ENCODE measurements at places on chromosomes 16 and 17. TPM values are rescaled to one million over a fixed set of nuclear protein-coding genes. Genes with fewer than 3 reads are reported as not detected.

The MYH1 gene
- total RNA-seq, result not detected

GRCh38 chr17:17112628-17113200, 70.5 kb downstream of the MPRIP start:
- peaks cover 67% of the 10 kb centered on the region for H3K4me1 ChIP-seq
- no peak overlapping the region for H3K4me3 ChIP-seq
- H3K27ac ChIP-seq, result peak overlapping the region; percentile 20
- H3K27me3 ChIP-seq, result peaks cover 18% of the 10 kb centered on the region

GRCh38 chr17:58679263-58680037, 12.4 kb downstream of the TEX14 start:
- H3K27me3 ChIP-seq, result no peaks in the 10 kb centered on the region
- no peak overlapping the region for H3K27ac ChIP-seq
- H3K4me1 ChIP-seq, result peaks cover 4% of the 10 kb centered on the region

GRCh38 chr17:31738488-31738887, 120.6 kb downstream of the COPRS start:
- H3K4me3 ChIP-seq, result no peak overlapping the region
- H3K36me3 ChIP-seq, result no peaks in the 10 kb centered on the region
- DNase-seq, result no peak
- peaks cover 3% of the 10 kb centered on the region for H3K4me1 ChIP-seq
- no peaks in the 10 kb centered on the region for H3K27me3 ChIP-seq

The SNAI3 gene
- not detected for total RNA-seq

GRCh38 chr16:60107871-60108270, 1373.8 kb upstream of the GOT2 start:
- H3K27ac ChIP-seq, result no peak overlapping the region
- H3K36me3 ChIP-seq, result no peaks in the 10 kb centered on the region
- H3K27me3 ChIP-seq, result no peaks in the 10 kb centered on the region

DNA sequence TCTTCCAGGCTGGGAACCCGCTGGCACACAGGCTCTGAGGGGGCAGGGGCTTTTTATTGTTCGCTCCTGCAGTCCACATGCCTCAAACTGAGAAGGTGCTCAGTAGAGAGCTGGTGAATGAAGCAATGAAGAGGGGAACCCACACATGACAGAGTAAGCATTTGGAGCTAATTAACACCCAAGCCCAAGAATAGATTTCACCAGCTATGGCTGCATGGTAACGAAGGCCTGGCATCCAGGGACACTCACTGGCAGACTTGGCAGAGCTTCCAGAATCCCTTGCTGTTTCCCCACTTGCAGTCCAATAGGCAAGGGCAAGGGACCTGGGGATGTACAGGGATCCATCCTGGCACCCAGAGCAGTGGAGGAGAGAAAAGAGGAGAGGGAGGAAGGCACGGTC, 12.2 kb downstream of the FLOT2 start:
- no peak overlapping the region for H3K27ac ChIP-seq
- H3K27me3 ChIP-seq, result peaks cover 8% of the 10 kb centered on the region
- no peak for DNase-seq
- H3K36me3 ChIP-seq, result peaks cover 6% of the 10 kb centered on the region
- no peak overlapping the region for H3K4me3 ChIP-seq
- peaks cover 4% of the 10 kb centered on the region for H3K4me1 ChIP-seq

DNA sequence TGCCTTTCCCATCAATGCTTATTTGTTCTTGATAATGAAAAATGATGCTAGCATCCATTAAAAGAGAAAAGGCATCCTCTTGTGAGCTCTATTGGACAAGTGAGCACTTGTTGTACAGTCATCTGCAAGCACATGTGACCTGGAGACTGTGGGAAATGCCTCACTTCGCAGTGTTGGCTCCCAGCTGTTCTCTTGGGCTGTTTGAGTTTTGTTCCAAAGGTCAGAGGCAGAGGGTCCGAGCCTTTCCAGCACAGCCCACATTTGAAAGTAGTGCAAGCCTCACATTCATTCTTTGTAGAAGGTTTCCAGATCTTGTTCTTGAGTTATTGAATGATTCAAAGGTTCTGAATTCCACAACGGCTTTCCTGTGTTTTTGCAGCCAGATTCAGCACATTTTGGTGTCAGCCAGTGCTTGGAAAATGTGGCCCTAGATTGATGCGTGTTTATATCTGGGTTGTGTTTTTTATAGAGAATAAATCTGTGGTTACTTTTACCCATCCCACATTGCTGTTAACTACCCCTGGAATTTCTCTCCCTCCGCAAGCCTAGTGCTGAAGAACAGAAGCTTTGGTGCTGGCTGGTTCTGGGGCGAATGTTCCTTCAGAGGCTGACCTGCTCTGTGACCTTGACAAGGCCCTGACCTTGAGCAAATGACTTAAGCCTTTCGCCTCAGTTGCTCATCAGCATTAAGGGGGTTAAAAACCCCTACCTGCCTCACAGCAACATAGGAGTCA, 49.8 kb downstream of the CDH1 start:
- DNase-seq, result no peak
- no peaks in the 10 kb centered on the region for H3K36me3 ChIP-seq

GRCh38 chr17:41695954-41696757, 7.5 kb downstream of the EIF1 start:
- peak; percentile 78 for DNase-seq
- peaks cover 10% of the 10 kb centered on the region for H3K4me1 ChIP-seq
- H3K4me3 ChIP-seq, result no peak overlapping the region
- no peaks in the 10 kb centered on the region for H3K36me3 ChIP-seq
- peak overlapping the region; percentile 43 for H3K27ac ChIP-seq
- H3K27me3 ChIP-seq, result peaks cover 5% of the 10 kb centered on the region

DNA sequence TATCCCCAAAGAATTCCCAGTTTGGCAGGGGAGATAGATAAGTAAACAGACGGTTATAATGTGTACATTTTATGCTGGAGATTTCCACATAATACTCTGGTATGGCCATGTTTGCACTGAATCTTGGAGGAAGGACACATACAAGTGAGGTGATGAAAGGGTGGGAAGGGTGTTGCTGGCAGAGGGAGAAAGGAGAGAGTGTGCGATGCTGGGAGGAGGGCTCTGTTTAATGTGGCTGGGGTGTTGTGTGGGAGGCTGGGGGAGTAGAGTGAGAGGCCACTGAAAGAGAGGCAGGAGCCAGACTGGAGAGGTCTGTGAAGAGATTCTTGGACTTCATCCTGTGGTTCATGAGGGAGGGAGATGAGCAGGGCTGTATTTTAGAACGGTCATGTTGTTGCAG, 87.6 kb downstream of the SPACA3 start:
- DNase-seq, result no peak
- no peak overlapping the region for H3K4me3 ChIP-seq
- no peaks in the 10 kb centered on the region for H3K4me1 ChIP-seq
- no peaks in the 10 kb centered on the region for H3K27me3 ChIP-seq
- no peak overlapping the region for H3K27ac ChIP-seq

- no peak overlapping the region for H3K4me3 ChIP-seq
- no peak overlapping the region for H3K27ac ChIP-seq
- DNase-seq, result no peak
- peaks cover 14% of the 10 kb centered on the region for H3K27me3 ChIP-seq
- no peaks in the 10 kb centered on the region for H3K4me1 ChIP-seq
Observed at GRCh38 chr16:85860413-85861094, 38.4 kb upstream of the IRF8 start.

DNA sequence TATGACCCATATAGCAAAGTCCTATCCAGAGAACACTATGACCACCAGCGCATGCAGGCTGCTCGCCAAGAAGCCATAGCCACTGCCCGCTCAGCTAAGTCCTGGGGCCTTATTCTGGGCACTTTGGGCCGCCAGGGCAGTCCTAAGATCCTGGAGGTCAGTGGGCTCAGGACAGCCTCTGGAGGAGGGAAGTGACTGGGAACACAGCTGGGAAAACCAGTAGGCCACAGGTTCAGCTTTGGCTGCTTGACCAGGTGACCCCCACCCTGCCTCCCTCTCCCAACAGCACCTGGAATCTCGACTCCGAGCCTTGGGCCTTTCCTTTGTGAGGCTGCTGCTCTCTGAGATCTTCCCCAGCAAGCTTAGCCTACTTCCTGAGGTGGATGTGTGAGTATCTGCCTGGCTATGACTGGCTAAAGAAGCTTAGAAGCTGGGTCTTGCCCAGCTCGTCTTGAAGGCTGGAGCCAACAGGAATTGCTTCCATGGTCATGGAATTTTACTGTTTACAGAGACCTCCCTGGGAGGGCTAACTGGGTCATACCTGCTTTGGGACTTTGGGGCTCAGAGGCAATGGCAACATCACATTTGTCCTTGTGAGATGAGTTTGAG, 1.5 kb upstream of the OVCA2 start:
- H3K36me3 ChIP-seq, result no peaks in the 10 kb centered on the region
- peaks cover 9% of the 10 kb centered on the region for H3K4me1 ChIP-seq
- DNase-seq, result no peak
- H3K27ac ChIP-seq, result peak overlapping the region; percentile 64

DNA sequence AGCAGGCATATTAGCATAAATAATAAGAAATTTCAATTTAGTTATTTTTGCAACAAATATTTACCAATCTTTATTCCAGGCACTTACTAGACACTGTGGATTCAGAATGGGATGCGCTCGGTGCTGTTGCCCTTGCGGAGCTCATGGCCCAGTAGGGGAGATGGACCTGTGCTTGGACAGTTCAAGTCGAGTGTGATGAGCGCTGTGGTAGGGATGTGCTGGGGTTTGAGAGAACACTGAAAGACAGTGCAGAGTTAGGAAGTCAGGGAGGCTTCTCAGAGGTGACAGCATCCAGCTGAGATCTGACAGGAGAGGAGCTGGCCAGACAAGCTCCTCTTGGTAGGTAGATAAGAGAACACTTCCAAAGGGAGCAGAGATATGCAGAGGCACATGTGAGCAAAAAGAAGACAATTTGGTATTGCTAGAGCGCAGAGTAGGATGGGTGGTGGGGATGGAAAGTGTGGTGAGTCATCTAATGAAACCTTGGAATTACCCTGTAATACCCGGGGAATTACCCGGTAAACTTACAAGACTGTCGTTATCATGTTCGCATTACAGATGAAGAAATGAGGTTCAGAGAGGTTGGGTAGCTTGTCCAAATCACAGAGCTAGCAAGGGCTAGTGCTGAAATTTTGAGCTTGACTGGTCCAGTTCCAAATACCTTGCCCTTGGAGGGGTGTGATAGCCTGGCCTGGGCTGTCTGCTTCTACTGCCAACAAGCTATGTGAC, 298.1 kb upstream of the N4BP1 start:
- peaks cover 2% of the 10 kb centered on the region for H3K27me3 ChIP-seq
- H3K27ac ChIP-seq, result no peak overlapping the region
- peaks cover 2% of the 10 kb centered on the region for H3K4me1 ChIP-seq

- H3K4me1 ChIP-seq, result peaks cover 34% of the 10 kb centered on the region
- peak overlapping the region; percentile 46 for H3K4me3 ChIP-seq
- H3K27ac ChIP-seq, result peak overlapping the region; percentile 88
- peak; percentile 76 for DNase-seq
Observed at GRCh38 chr17:31416503-31416923, 25.0 kb downstream of the RAB11FIP4 start.

DNA sequence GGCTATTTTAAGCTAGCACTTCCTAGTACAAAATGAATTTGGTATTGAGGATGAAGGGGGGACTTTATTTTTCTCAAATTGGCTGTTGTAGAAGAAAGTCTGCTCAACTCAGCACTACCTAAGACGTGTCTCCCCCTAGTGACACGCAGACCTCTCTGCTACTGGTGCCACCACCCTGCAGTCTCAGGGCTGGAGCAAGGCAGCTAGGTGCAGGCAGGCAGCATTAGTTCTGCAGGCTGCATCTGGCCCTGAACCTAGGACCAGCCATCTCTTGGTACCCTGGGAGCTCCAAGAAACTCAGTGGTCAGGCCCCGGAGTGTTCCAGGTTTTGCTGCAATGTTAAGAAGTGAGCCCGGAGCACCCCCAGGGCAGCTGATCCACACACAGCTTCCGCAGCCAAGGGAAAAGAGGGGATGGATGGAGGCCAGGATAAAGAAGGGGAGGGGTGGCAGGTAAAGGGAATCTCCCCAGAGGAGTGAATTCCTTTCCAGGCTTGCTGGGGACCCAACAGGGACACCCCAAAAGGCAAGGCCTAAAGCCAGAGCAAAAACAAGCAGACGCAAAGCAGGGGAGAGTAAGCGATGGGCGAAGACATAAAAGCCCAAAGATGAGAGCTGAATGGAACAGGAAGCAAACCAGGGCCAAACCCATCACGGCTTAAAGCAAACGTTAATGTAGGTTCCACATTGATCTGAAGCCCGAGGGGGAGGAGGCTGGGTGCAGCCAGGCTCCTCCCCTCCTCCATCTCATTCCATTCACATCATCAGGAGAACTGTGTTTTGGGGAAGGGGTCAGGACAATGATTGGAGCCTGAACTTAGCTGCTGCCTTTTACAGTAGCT, 200.5 kb downstream of the ZFHX3 start:
- H3K4me1 ChIP-seq, result peaks cover 31% of the 10 kb centered on the region
- H3K4me3 ChIP-seq, result peak overlapping the region; percentile 30
- no peaks in the 10 kb centered on the region for H3K36me3 ChIP-seq
- H3K27ac ChIP-seq, result peak overlapping the region; percentile 17

DNA sequence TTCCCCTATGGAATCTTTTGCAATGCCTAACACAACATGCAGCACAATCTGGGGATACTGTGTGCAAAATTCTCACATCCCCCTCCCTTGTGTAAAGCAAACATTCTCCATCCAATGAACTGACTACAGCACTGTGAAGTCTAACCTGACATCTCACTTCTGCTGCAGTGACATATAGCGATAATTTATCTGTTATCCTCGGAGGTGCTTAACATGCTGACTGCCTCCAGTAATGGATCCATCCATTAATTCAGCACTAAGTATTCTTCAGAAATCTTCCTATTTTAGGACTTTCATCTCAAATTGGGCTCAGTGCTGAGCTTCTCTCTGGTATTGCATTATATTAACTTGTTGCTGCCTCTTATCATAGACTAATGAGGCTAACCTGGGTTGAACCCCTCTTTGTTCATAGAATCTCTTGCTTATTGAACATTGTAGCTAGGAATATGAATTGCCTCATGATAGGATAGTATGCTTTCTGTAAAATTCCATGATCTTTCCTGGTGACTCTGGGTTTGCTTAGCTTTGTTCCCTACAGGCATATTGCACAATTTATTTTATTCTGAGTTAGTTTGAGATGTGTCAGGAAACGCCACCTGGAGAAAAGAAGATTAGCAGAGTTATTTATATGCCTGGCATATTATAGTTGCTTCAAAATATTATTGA, 187.9 kb downstream of the CNTNAP4 start:
- no peaks in the 10 kb centered on the region for H3K27me3 ChIP-seq
- no peak overlapping the region for H3K4me3 ChIP-seq
- DNase-seq, result no peak
- H3K4me1 ChIP-seq, result no peaks in the 10 kb centered on the region
- H3K36me3 ChIP-seq, result no peaks in the 10 kb centered on the region
- no peak overlapping the region for H3K27ac ChIP-seq

The TLCD1 gene
- 8.2 TPM for total RNA-seq

DNA sequence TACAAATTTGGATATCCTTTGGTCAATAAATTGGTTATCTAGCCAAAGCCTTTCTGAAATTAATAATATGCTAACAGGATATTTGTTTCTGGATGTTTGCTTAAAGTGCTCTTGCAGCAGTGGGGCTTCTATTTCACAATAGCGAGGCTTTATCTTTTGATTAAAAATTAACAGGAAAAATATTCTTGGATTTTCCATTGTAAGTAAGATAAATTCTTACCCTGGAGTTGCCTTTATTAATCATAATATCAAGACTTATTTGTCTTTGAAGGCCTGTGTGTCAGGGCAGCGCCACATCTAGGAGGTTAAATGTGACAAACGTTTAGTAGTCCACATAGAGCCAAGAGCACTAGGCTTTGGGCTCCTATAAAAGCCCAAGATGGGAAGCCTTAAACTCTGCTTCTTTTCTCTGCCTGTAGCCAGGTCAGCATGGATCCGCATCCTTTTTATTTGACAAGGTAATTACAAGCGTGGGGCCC, 5.3 kb downstream of the TMEM97 start:
- H3K4me3 ChIP-seq, result peak overlapping the region; percentile 83
- peaks cover 40% of the 10 kb centered on the region for H3K4me1 ChIP-seq
- no peaks in the 10 kb centered on the region for H3K36me3 ChIP-seq
- H3K27ac ChIP-seq, result peak overlapping the region; percentile 94

- H3K4me1 ChIP-seq, result peaks cover 6% of the 10 kb centered on the region
- peaks cover 1% of the 10 kb centered on the region for H3K27me3 ChIP-seq
- DNase-seq, result no peak
- no peaks in the 10 kb centered on the region for H3K36me3 ChIP-seq
- no peak overlapping the region for H3K4me3 ChIP-seq
Observed at GRCh38 chr17:64102627-64103390, 27.1 kb downstream of the ERN1 start.

Data from glutamatergic neuron (in vitro differentiated cells).